Esophagus squamous epithelium (tissue), 5 donors: ENCODE measurements at places on chromosomes 11 and 22.

GRCh38 chr11:131467645-131468394 lies 97.4 kb downstream of the NTM start:
- no peaks in the 10 kb centered on the region for H3K36me3 ChIP-seq
- DNase-seq, result no peak

DNA sequence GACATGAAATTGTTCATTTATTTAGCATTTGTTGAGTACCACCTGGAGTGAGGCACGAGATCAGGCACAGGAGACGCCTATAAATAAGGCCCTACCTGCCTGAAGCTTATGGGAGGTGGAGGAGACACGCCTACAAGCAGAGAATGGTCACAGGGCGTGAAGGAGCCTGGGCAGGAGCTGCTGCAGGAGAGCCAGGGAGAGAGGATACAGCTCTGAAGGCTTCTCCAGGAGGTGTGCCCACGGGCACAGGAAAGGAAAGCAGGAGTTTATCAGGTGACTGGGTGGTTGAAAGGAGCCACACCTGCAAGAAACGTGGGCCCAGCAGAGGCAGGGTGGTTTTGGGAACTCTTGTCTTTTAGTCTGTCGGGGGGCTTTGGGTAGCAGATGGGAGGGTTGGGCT lies 70.3 kb downstream of the BMAL1 start:
- no peak overlapping the region for H3K4me3 ChIP-seq
- H3K4me1 ChIP-seq, result no peaks in the 10 kb centered on the region
- H3K27me3 ChIP-seq, result no peaks in the 10 kb centered on the region
- H3K36me3 ChIP-seq, result no peaks in the 10 kb centered on the region
- no peak for DNase-seq

- no peak for DNase-seq
- H3K4me3 ChIP-seq, result no peak overlapping the region
- H3K36me3 ChIP-seq, result no peaks in the 10 kb centered on the region
Observed at GRCh38 chr22:35510481-35510934, 30.1 kb upstream of the RASD2 start.

DNA sequence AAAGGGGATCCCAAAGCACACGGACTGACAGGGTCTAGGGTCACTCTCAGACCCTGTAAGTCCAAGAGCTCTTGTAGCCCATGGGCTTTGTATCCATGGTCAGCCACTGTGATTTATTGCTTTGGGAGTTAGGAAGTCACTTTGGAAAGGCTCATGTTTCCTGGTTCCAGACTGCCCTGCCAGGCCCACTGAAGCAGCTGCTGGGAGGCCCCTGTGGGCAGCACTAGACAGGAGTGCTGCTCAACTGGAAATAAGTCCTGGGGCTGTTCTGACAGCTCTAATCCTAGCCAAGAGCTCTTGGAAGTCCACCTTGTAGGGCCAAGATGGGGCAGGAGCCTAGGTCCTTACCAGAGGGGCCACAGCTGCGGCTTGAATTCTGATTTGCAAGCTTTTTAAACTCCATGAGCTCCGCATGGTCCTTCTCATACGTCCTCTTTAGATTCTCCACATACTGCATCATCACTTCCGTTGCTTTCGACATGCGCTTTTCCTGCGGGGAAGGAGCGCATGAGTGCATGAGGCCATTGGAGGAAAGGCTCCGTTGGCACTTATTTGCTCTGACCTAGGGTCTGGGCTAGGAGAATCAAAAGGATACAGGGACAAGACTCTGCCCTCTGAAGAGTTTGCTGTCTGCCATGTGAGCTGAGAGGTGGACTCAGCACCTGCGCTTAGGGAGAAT lies 32.2 kb upstream of the LYVE1 start:
- no peak overlapping the region for H3K4me3 ChIP-seq
- peaks cover 6% of the 10 kb centered on the region for H3K36me3 ChIP-seq
- H3K27ac ChIP-seq, result peak overlapping the region; percentile 91
- DNase-seq, result no peak

- H3K27me3 ChIP-seq, result no peaks in the 10 kb centered on the region
- DNase-seq, result peak; percentile 9
- H3K27ac ChIP-seq, result no peak overlapping the region
- H3K4me1 ChIP-seq, result no peaks in the 10 kb centered on the region
Observed at GRCh38 chr11:122505304-122506006, 150.1 kb upstream of the UBASH3B start.

- DNase-seq, result no peak
- H3K36me3 ChIP-seq, result no peaks in the 10 kb centered on the region
- H3K27ac ChIP-seq, result no peak overlapping the region
- H3K27me3 ChIP-seq, result no peaks in the 10 kb centered on the region
- no peak overlapping the region for H3K4me3 ChIP-seq
Observed at GRCh38 chr11:72789493-72790131, 4.2 kb downstream of the STARD10 start.

- no peak for DNase-seq
- no peak overlapping the region for H3K4me3 ChIP-seq
Observed at GRCh38 chr11:36620246-36620645, 22.2 kb upstream of the RAG2 start.

DNA sequence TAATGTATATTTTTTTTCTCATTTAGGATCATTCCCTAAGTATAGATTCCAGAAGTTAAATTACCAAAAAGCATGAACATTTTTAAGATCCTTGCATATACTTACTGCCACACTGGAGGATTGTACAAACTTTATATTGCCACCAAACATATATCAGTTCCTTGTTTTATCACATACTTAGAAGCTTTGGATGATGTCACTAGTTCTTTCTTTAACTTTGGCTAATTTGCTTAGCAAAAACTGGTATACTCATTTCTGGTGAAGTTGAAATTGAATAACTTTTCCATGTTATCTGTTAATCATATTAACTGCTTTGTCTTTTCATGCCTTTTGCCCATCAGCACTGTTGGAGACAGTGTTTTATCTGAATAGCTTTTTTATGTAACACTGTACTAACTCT lies 31.6 kb upstream of the PRDM10 start:
- no peak overlapping the region for H3K4me3 ChIP-seq
- no peaks in the 10 kb centered on the region for H3K27me3 ChIP-seq
- no peaks in the 10 kb centered on the region for H3K36me3 ChIP-seq
- H3K27ac ChIP-seq, result no peak overlapping the region
- DNase-seq, result no peak

GRCh38 chr11:92149996-92150395 lies 74.6 kb upstream of the FAT3 start:
- DNase-seq, result no peak
- H3K4me1 ChIP-seq, result no peaks in the 10 kb centered on the region
- no peaks in the 10 kb centered on the region for H3K27me3 ChIP-seq
- no peak overlapping the region for H3K27ac ChIP-seq
- no peaks in the 10 kb centered on the region for H3K36me3 ChIP-seq

DNA sequence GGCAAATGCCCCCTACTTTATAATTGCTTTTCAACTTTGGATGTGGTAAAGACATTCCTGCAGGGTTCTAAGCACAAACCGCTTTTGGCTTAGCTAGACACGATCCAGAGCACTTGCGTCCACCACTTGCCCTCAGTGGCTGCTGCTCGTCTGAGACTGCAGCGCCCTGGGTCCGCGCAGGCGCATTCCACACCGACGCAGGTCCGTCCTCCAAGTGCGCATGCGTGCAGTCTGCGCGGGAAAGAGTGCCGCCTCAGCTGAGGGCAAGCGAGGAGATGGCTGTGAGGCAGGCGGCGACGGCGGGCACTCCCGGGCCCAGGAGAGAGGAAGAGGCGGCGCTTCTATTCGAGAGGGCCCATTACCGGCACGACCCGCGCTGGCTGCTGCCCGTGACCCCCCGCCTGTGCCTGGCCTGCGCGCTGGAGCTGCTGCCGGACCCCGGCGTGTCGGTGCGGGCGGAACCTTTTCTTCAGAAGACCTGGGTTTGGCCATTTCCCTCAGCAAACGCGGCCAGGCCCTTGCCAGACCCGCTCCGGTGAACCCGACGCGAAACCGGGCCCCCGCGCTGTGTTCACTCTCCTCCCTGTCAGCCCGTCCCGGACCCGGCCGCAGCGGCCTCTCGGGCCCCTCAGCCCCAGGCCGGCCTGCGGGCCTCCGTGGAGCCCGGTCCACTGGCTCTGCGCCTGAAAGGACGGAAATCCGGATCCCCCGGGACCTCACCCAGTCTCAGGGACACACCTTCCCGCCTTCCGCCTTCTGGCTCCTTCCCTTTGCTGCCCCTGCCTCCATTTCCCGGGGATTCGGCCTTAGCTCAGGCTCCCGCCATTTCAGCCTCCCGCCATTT lies at the start of gene MEI1:
Gene MEI1, plus strand, starts transcription at position 240 of the 844 bp plus-strand sequence. Its CDS starts 36 bp downstream, at position 276.
- H3K4me1 ChIP-seq, result peaks cover 10% of the 10 kb centered on the region
- no peaks in the 10 kb centered on the region for H3K36me3 ChIP-seq
- peaks cover 6% of the 10 kb centered on the region for H3K27me3 ChIP-seq
- H3K27ac ChIP-seq, result no peak within 1 kb of the TSS
- no peak within 1 kb of the TSS for H3K4me3 ChIP-seq

- H3K4me1 ChIP-seq, result peaks cover 7% of the 10 kb centered on the region
- H3K4me3 ChIP-seq, result no peak overlapping the region
- DNase-seq, result no peak
- no peak overlapping the region for H3K27ac ChIP-seq
Observed at GRCh38 chr11:116910378-116910777, 73.0 kb upstream of the APOA1 start.

- no peaks in the 10 kb centered on the region for H3K36me3 ChIP-seq
- no peaks in the 10 kb centered on the region for H3K27me3 ChIP-seq
- no peak overlapping the region for H3K4me3 ChIP-seq
- peaks cover 34% of the 10 kb centered on the region for H3K4me1 ChIP-seq
- H3K27ac ChIP-seq, result no peak overlapping the region
Observed at GRCh38 chr11:75194147-75194546, 43.2 kb downstream of the SLCO2B1 start.

DNA sequence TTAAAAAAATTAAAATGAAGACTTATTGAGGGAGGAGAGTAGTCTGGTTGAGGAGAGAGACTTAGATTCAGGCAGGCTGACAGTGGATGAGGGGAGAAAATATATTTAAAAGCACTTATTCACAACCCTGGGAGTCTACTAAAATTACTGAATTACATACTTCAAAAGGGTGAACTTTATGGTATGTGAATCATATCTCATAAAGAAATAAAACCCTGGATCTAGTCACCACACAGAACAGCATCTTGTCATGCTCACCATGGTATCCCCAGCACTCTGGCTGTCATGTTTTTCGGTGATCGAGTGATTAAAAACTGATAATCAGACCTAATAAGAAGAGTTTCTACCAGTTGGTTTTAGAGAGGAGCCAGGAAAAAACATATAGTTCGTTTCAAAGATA lies 11.0 kb downstream of the TEAD1 start:
- no peak overlapping the region for H3K4me3 ChIP-seq
- DNase-seq, result no peak

DNA sequence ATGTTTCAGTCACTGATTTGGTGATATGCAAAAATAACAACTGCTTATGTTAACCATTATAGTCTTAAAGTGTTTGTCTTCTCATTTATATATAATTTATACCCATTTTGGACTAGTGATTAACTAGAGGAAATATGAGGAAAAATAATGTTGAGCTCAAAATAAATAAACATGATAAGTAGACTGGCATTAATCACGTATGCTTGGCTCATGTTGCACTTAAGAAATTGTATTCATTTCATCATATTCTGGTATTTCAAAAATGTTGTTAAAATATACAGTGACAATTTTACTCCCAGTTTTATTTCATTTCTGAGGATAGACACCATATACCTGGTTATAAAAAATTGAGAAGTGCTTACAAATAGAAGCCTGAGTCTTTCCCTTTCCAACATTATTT lies 3.8 kb upstream of the OR10D3 start:
- H3K27ac ChIP-seq, result no peak overlapping the region
- H3K4me3 ChIP-seq, result no peak overlapping the region
- H3K4me1 ChIP-seq, result no peaks in the 10 kb centered on the region
- DNase-seq, result no peak
- H3K27me3 ChIP-seq, result no peaks in the 10 kb centered on the region

GRCh38 chr22:30351226-30351625 lies 5.5 kb downstream of the SF3A1 start:
- H3K27me3 ChIP-seq, result no peaks in the 10 kb centered on the region
- no peak overlapping the region for H3K27ac ChIP-seq
- peaks cover 36% of the 10 kb centered on the region for H3K36me3 ChIP-seq
- no peak overlapping the region for H3K4me3 ChIP-seq
- peaks cover 58% of the 10 kb centered on the region for H3K4me1 ChIP-seq

DNA sequence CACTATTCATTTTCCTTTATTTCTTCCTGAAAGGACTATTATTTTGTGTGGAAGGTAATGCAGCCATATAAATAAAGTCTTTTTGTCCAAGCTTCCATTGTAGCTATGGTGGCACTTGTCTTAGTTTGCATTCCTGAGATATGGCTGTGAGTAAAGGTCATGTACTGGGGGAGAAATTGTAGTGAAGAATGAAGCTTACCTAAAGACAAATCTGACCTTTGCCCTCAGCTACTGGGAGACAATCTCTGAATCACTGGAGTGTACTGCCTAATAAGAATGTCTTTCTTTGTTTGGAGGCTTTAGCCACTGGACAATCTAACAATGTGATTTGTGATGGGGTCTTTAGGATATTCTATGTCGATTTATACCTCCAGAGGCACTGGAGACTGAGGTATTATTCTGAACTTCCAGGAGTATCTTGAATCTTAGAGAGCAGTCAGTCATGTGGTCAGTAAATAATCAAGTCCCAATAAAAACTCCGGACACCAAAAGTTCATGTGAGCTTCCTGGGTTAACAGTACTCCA lies 39.7 kb upstream of the OR5AK2 start:
- no peaks in the 10 kb centered on the region for H3K27me3 ChIP-seq
- no peaks in the 10 kb centered on the region for H3K4me1 ChIP-seq
- no peak overlapping the region for H3K27ac ChIP-seq
- no peak overlapping the region for H3K4me3 ChIP-seq
- no peaks in the 10 kb centered on the region for H3K36me3 ChIP-seq
- no peak for DNase-seq

GRCh38 chr11:33935461-33936456 lies 43.9 kb upstream of the LMO2 start:
- no peaks in the 10 kb centered on the region for H3K27me3 ChIP-seq
- no peak overlapping the region for H3K4me3 ChIP-seq
- H3K4me1 ChIP-seq, result peaks cover 60% of the 10 kb centered on the region
- no peak overlapping the region for H3K27ac ChIP-seq

DNA sequence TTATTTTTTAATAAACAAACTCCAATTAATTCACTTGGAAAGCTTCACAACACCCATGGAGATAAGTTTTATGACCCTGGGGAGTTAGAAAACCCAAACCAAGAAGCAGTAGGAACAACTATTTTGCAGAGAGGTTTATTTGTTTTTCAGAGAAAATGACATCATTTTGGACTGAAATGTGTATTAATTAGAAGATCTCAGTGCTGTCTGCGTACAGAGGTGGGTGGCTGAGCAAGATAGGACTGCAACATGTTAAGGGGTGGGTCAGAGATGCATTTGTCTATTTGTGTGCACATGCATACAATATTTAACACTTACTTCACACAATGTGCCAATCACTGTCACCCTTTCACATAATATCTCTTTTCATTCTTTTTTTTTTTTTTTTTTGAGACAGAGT lies 1.1 kb downstream of the SCGB1A1 start:
- H3K4me1 ChIP-seq, result peaks cover 67% of the 10 kb centered on the region
- peak overlapping the region; percentile 61 for H3K27ac ChIP-seq
- DNase-seq, result no peak
- H3K36me3 ChIP-seq, result no peaks in the 10 kb centered on the region

DNA sequence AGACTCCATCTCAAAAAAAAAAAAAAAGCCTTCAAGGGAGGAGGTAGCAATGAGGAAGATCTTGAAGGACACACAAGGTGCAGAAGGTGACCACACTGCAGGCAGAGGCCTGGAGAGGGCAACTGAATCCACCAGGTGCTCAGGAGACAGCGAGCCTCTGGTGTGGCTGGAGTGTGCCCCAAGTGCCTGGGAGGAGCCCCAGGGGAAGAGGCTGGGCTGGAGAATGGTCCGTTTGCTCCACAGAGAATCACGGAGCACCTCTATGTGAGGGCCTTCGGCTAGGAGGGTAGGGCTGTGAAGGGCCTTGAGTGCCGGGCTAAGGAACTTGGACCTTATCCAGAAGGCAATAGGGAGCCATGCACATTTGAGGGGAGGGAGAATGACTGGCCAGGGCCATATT lies 50.3 kb downstream of the ARRB1 start:
- DNase-seq, result no peak
- peak overlapping the region; percentile 55 for H3K27ac ChIP-seq
- no peak overlapping the region for H3K4me3 ChIP-seq
- no peaks in the 10 kb centered on the region for H3K27me3 ChIP-seq
- peaks cover 15% of the 10 kb centered on the region for H3K4me1 ChIP-seq
